SJCRH30 (cell line): ENCODE measurements at places on chromosomes 13 and 19.

DNA sequence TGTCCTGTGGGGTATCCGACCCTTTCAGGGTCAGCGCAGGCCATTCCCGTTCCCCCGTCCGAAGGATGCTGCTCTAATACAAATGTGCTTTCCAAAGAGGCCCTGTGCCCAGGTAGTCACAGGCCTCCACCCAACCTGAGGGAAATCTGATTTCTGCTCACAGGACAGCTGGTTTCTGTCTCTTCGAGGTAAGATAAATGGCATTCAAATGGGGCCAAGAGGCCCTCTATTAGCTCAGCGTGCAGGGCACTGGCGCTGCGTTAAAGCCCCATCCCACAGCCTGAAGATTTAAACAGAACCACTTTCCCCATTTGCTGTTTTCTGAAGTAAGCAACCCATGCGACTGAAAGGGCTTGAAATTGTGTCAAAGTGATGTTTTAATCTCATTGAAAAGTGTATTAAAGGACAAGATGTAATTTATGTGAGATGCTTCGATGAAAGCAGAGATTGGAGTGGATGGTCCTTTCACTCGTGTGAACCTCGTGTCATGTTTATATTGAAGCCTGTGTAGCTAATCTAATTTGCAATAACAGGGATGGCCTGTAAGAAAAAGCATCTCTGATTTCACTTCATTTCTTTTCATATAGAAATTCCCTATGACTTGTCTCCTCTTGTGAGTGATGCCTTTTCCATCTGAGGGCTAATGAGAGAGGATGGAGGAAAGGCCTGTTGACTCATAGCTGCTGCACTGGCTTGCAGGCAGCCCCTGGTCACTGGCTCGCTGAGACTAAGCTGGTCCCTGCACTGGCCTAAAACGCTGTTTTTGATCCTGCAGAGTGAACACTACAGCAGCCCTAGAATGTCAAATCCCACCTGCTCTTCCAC lies 7.3 kb upstream of the SOX1 start:
- no peak for DNase-seq

DNA sequence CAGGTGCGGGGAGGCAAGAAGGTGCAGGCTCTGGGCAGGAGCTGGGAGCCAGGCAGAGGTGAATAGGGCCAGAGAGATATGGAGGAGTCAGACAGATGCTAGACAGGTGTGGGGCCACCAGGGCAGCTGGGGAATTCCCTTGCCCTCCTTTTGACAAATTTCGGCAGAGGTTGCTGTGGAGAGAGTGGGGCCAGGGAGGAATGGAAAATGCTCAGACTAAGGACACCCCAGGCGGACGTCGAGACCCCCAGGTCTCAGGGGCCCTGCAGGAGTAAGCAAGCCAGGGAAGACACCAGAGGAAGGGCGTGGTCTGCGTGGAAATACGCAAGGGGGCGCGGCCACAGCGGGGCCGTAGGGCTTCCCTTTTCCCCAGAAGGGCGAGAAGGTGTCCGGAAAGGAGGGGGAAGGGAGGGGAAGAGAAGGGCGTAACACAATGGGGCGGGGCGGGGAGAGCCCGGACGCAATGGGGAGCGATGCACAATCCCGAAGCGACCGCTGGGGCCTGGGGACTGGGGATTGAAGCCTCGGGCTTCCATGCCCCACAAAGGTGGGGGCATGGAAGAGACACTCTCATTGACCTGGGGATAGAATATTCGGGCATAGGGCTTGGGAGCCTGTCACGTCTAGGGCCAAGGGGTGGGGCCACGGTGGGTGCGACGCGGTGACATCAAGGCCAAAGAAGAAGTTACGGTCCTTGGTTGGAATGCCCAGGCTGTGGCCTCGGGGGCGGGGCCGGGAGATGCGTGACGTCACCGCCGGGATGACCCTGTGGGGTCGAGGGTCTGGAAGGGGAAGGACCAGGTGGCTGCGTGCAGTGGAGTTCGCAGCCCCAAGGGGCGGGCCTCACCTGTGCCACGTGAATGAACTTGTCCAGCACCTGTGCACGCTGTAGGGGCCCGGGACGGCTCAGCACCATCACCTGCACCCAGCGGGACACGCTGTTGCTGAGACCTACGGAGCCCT lies 8.2 kb downstream of the RASGRP4 start:
- DNase-seq, result peak; percentile 72

- no peak for DNase-seq
These were observed 10.8 kb downstream of the LCP1 start for GRCh38 chr13:46171217-46171616.

GRCh38 chr19:15935167-15935702 lies 906 bp upstream of the CYP4F11 start:
- DNase-seq, result no peak

- peak; percentile 93 for DNase-seq
These were observed at the start of gene SCGB2B2 for GRCh38 chr19:34676697-34677385. Gene SCGB2B2 (minus strand): TSS chr19:34677159. CDS start chr19:34594563, 82,596 bp downstream.

DNA sequence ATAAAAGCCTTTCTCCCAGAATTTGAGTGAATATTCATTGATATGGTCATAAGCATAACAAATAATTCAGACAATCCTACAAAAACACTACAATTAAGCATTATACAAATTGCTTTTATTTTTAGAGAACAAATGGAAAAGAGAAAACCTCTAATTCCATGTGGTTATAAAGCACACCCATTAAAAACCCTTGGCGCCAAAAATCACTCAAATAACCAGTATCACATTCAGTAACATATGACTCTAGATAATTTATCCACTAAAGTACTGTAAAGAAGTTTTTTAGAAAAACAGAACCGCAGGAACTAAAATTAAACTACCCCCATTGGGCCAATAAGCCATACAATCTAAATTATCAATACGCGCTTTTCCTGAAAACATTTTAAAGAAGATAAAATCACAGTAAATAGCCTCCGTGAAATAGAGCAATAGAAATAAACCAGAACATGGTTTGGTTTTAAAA lies 569 bp downstream of the LCP1 start:
- DNase-seq, result no peak

DNA sequence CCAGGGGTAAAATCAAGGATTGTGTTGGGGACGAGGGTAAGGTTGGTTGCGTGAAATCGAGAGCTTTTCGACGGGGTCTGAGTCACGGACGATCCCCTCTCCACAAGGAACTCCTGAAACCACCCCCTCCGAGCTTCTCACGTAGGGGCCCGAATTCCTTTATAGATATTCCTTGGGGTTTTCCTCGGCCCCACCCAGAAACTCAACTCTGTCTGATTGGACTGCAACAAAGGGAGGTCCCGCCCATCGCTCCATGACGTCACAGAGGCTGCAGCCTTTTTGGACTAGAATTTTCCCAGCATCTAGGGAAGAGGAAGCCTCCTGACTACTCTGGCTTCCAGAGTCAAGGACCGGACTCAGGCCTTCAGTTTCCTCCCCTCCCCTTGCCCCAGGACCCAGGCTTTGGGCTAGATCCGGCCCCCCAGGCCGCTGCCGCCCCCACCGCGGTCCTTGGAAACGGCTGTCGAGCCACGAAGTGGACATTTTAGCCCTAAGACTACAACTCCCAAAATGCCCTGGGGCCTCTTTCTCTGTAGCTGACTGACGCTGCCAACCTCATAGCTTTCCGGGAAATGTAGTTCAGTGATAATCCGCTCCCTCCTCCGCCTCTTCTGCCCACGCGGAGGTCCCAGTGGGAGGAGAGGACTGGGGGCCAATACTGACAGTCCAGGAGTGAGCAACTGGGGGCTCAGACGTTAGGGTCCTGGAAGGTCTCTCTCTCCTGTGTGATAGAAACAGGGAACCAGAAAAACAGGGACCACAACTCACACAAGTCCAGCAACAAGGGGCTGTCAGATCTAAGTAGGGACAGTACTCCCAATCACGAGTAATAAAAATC lies at the start of gene IZUMO1:
IZUMO1 (minus strand) TSS at position 172 of the 838 bp plus-strand sequence. CDS start 1,050 bp downstream, outside the sequence.
- DNase-seq, result peak; percentile 93

DNA sequence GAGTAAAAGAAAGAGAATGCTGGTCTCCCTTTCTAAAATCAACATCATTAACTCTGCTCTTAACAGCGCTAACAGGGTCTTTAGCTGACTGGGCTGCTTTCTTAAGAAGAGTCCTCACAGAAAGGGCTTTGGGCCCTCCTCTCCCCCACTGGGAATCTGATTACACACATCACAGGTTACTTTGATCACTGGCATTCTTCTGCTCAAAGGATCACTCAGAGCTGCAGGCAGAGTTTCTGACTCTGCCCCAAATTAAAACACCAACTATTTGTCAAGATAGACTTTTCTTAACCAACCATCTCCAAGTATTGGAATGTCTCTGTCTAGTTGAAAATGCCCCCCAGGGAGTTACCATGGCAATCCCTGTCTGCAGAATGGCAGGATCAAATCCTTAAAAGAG lies 31.1 kb upstream of the SIAH3 start:
- DNase-seq, result no peak

GRCh38 chr19:19105365-19106055 lies 32.8 kb downstream of the TMEM161A start:
- DNase-seq, result peak; percentile 95

DNA sequence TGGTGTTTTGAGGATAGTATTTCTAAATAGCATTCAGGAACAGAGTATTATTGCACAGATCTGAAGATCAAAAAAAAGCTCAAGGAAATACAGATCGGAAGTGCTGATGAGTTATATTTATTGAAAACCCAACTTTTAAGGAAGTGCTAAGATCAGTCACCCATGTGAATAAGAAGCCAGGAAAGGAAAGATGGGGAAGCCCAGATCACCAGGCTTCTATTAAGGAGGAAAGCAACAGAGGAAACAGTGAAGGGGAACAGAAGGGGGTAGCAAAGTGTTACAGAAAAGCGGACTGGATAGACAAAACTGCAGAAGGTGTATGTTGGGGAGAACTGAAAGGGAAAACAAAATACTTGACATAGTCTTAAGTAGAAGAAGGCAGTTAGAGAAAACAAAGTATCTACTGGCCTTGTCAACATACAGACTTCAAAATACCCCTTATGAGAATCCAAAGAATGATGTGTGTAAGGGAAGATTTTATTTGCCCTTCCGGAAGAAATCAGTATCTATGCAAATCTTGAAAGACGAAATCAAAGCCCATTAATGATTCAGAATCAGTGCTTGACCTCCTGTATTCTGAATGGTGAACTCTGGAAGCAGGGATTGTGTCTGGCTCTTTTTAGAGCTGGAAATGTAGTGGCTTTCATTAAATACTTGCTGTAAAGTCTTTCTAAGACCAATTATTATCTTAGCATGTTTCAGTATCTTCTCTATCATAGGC lies 12.1 kb downstream of the UFM1 start:
- DNase-seq, result no peak

DNA sequence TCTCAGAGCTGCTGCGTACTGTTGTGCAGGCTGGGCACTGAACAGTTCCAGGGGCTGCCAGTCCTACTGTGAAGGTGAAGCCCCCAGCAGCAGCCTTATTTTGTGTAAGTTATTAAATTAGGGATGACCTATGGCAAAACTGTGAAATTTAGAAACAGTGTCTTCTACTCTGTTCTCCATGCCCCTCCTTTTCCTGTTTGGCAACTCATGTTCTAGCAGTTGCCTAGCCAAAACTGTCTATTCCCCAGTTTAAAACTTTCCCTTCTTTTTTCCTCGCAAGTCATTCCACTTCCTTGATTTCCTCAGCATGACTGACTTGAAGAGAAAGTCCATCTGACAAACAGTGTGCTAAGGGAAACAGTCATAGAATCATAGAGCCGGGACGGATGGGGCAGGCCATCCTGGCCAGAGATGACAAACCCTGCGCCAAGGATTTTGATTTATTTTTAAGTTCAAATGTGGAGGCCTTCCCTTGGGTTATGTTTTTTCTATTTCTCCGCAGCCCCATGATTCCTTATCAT lies 78.1 kb upstream of the OLFM4 start:
- no peak for DNase-seq

- no peak for DNase-seq
These were observed 39.3 kb downstream of the MBNL2 start for GRCh38 chr13:97261254-97262005.

GRCh38 chr19:11539495-11540365 lies 1.1 kb downstream of the CNN1 start:
- no peak for DNase-seq

DNA sequence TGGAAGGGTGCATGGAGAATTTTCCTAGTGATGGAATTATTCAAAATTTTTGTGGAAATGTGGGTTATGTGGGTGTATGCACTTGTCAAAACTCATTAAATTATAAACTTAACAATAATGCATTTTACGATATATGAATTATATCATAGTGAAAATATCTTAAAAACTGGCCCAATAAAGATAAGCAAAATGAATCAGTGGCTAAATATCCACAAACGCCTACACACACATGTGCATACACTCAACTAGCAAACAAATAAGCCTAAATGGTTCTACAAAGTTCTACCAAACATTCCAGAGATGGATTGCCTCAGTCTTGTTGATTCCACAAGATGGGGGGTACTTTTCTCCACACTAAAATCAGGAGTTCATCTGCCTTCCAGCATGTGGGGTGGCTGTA lies 349.5 kb downstream of the TSHZ3 start:
- no peak for DNase-seq

GRCh38 chr13:40060296-40061007 lies 405.0 kb downstream of the COG6 start:
- DNase-seq, result peak; percentile 47

DNA sequence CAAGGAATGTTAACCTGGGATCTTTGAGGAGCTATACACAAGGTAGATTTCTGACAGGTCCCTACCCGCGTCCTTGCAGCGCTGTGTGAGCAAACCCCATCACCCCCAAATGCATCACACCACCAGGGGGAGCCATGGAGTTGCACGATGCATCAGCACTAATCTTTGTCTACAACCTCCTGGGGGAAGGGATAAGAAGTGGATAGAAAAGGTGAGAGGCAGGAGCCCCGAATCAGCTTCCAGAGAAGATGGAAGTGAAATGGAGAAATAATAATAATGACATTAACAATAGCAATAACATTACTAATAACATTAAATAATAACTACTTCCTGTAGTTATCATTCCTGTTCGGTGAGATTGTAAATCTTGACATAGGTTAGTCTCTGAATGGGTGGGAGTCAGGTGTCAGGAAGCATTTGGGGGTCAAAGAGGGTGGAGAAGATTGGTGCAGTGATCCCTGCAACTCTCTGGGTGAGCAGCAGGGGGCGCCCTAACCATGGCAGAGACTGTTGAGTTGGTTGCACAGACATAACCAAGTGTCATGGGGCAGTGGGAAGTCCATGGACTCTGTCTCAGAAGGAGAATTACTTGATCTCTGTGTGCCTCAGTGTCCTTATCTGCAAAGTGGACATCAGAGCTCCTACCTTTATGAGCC lies 16.5 kb downstream of the SIGLEC7 start:
- DNase-seq, result peak; percentile 62

- DNase-seq, result peak; percentile 71
These were observed 532.4 kb upstream of the SGCG start for GRCh38 chr13:22648320-22648801.

GRCh38 chr19:44344255-44344654 lies 12.2 kb downstream of the ZNF112 start:
- no peak for DNase-seq

DNA sequence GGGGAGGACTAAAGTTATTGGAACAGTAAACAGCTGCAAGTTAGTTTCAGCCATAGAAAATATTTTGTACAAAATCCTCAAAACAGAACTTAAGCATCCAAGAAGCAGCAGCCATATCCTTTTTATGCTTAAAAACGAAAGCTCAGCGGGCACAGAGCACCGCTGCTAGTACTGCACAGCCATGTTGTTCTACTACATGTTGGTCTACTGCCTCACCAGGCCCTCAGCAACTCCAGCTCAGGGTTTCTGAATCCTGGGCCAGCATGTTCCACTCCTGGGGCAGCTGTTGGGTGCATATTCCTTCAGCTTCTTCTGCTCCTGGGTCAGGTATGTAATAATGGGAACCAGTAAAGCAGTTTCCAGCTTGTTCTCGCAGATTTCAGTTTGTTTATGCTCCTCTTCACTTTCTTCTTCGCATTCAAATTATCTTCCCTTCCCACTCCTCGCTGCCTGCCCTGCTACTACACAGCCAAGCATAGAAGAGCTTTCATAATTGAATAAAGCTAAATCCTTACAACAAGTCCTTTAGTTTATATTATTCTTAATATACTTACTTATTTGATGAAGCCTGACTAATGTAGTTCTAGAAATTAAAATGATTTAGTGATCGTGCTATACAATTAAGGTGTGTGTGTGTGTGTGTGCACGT lies 820.5 kb upstream of the ATXN8OS start:
- no peak for DNase-seq
